ENCODE measurements at places on chromosomes 1 and 21. TPM values are rescaled to one million over a fixed set of nuclear protein-coding genes. Genes with fewer than 3 reads are reported as not detected.

GRCh38 chr1:247378334-247379073 is 37.5 kb upstream of the NLRP3 start:
- DNase-seq = no peak

DNA sequence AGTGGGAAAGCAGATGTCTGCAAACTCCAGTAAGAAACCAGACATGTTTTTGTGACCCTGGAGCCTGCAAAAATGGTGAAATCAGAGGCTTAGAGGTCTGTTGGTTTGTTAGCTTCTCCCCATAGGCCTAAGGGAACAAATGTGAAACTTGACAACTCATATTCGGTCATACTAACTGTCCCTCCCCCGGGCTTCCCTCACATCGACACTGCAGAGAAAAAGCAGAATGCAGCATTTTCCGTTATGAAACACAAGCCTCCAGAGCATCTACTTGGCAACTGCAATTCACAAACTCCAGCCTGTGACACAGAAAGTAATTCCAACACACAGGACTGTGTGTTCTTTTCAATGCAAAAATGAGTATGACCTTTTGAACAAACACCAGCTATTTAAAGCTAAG is 3.7 kb downstream of the KCNA2 start:
- no peak for DNase-seq

GRCh38 chr21:16873176-16873575 is 639.7 kb upstream of the CXADR start:
- DNase-seq = no peak

DNA sequence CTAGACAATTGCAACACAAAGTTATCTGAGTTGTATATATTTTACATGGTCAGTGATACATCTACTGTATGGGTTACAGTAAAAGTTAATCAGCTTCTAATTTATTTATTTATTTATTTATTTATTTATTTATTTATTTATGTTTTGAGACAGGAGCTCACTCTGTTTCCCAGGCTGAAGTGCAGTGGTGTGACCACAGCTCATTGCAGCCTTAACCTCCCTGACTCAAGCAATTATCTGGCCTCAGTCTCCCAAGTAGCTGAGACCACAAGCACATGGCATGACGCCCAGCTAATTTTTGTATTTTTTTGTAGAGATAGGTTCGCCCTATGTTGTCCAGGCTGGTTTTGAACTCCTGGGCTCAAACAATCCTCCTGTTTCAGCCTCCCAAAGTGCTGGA is 241.6 kb downstream of the PTPRC start:
- no peak for DNase-seq

GRCh38 chr1:205920861-205921569 is 22.2 kb downstream of the SLC26A9 start:
- DNase-seq = no peak

GRCh38 chr1:58201492-58202106 is 344.9 kb downstream of the OMA1 start:
- no peak for DNase-seq

Gene DDX59
- 24.8 TPM for polyA plus RNA-seq

Gene KRTAP21-2
- polyA plus RNA-seq = not detected

Data from naive B cell (primary cell).